ENCODE measurements at places on chromosomes 2 and 18. TPM values are rescaled to one million over a fixed set of nuclear protein-coding genes. Genes with fewer than 3 reads are reported as not detected.

- DNase-seq, result no peak
Observed at GRCh38 chr2:156319811-156320485, 12.6 kb downstream of the NR4A2 start.

DNA sequence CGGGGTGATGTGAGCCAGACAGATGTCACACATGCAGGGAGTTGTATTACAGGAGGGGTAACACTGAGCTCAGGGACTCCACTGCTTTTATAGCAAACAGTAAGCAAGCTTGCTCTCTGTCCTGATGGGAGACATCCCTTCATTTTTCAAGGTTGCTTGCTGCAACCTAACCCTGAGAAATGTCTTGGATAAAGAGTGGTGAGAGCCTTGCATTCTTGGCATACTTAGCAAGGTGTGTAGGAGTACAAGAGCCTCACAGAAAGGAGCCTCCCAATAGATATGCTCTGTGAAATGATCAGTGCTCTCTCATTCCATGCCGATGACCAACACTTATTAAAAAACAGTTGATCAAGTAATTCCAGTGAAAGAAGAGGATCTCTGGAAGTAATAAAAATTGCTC, 8.1 kb downstream of the PFN4 start:
- DNase-seq, result no peak

GRCh38 chr18:74597034-74597661, 522 bp upstream of the ZNF407 start:
- DNase-seq, result no peak

The PHLPP1 gene
- 12.4 TPM for total RNA-seq

GRCh38 chr18:47901624-47902362, 28.7 kb downstream of the SMAD2 start:
- DNase-seq, result no peak

DNA sequence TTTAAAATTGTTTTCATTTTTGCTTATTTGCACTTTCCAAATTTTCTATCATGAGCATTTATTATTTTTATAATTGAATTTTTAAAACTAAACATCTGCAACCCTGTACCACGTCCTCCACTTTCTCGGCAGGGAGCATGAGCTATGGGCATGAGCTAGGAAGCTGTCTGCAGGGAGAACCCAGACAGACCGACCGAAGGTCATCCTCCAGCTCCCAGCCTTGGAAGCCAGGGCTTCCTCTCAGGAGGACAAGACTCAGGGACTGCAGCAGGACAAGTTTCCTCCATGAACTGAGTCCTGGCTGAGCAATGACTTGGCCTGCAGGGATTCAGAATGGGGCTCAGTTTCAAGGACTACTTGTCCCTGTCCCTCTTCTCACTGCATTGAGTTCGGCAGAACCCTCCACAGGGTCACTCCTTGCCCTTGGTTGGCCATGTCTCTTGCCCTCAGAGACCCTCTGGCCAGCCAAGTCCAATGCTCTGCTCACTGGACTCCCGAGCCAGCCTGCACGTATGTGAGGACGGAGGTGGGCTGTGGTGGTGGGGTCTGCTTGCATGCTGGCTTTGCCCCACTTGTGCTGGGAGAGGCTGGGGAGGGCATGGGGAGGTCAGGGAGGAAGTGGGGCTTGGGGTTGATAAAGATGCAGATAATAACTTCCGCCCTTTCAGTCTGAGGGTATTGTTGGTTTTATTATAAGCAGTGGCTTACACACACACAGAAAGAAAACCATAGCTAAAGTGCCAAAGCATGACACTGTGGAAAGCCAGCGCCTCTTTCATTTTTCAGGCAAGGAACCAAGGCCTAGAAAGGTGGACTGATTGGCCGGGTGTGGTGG, 6.6 kb downstream of the NMUR1 start:
- DNase-seq, result no peak

The SKOR2 gene
- total RNA-seq, result not detected

DNA sequence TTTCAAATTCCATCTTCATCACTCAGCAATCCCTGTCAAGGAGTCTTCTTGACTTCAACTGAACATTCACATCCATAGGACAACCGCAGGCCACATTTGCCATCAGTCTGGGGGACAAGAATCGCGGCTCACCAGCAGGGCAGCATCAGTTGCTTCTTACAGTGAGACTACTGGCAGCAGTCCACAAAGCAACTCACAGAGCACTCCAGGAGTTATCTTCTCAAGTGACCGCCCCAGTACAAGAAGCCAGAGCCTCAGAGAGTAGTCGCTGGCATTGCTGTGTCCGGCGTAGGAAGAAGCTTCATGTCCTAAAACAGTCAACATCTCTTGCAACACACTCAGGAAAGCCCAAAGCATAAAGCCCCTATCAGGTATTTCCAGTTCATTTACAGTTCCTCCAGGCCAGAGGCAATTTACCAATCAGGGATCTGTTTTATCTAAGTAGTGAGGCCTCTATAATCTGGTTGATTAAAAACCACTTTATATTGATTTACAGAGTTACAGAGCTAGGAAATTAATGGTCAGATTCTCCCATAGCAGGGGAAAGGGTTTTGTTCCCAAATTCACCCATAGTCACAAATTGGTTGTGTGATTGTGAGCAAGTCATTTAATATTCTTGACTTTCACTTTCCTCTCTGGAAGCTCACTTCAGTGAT, 177.3 kb downstream of the NBAS start:
- no peak for DNase-seq

The TRABD2A gene
- total RNA-seq, result 20.0 TPM

The CROCC2 gene
- total RNA-seq, result not detected

GRCh38 chr2:168139852-168140251, 107.5 kb downstream of the STK39 start:
- no peak for DNase-seq

The CDH2 gene
- 14.6 TPM for total RNA-seq

- peak; percentile 71 for DNase-seq
Observed at GRCh38 chr2:191165176-191165643, 14.4 kb upstream of the STAT4 start.

DNA sequence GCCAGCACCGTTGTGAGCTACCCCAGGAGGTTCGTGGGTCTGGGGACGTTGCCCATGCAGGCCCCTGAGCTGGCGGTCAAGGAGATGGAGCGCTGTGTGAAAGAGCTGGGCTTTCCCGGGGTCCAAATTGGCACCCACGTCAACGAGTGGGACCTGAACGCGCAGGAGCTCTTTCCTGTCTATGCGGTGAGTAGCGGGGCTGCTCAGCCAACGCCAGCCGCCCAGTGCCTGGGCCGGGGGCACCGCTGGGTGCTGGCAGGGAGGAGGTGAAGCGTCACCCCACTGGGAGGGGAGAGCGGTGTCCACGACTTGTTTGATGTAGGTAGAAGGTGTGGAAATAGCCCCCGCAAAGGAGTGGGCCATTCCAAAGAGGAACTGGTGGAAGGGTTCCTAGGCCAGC, 25.0 kb downstream of the ACMSD start:
- no peak for DNase-seq

The ALPP gene
- total RNA-seq, result 0.35 TPM

DNA sequence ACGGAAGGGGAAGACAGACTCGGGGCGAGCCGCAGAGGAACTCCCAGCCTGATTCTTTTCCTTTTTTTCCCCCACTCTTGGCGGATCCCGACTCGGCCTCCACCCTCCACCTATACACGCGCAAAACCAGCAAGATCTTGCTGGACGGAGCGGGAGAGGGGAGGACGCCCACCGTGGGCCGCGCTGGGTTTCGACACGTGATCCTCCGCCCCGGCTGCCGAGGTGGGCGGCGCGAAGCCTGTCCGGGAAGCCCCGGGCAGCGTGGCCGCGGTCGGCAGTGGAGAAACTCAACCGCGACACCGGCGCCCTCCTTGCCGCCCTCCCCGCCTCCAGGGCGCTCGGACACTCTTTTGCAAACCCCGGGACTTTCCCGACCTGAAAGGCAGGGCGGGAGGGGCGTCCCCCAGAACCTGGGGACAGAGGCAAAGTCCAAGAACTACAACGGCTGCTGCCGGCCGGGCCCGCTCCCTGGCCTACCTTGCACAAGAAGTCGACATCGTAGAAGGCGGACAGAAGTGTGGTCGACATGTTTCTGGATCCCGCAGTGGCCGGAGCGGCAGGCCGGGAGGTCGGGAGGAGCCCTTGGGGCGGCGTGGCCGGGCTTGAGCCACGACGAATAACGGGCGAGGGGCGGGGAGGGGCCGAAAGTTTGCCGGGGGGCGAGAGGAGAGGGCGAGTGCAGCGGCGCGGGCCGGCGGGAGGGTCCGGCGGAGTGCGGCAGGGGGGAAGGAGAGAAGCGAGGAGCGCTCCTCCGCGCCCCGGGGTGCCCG, 433 bp downstream of the ZFP36L2 start:
- DNase-seq, result peak; percentile 72

DNA sequence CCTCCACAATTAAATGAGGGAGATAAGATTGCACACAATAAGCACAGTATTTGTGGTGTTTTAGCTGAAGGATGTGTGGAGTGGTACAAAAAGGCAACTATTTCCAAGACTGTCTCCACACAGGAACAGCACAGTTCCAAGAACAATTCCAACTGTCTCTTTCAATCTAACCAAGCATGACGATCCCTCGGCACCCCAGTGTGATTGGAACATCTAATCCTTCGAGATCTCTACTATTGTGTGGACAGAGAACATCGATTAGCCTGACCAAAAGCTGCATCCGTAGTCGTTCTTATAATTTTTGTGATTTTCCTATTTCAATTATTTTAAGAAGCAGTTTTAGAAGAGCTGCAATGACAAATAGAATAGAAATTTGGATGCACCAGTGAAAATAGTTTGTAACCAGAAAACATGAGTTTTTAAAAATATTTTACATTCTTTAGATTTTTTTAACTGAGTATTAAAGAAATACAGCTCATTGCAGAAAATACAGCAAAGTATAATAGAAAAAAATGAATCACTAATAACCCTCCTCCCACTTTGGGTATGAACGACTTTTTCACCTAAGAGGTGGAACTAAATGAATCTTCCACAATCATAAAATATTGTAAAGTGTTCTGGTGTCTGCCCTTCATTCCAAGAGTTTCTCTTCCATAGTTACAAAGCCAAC, 76.4 kb upstream of the CABLES1 start:
- DNase-seq, result no peak

- peak; percentile 71 for DNase-seq
Observed at GRCh38 chr2:238370823-238371372, 50.6 kb downstream of the TRAF3IP1 start.

DNA sequence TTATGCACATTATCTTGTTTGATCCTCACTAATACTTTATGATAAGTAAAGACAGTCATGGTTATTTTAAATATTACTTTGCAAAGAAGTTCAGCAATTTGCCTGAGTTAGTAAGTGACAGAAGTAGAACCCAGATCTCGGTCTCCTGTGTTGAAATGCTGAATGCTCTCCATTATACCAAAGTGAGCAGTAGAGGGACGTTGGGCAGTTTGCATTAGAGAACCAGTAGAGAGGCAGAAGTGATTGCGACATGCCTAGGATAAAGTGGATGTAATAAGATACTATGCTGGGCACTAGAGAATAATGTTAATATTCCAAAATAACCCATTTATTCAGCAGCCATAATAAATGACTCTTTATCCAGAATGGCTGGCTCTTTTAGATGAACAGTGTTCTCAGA, 201.0 kb downstream of the PMAIP1 start:
- DNase-seq, result peak; percentile 21

GRCh38 chr2:182187130-182187529, 201.5 kb downstream of the PPP1R1C start:
- no peak for DNase-seq

- no peak for DNase-seq
Observed at GRCh38 chr2:78963881-78964280, 61.6 kb upstream of the REG3G start.

The HOXD13 gene
- total RNA-seq, result not detected

The ERBB4 gene
- not detected for total RNA-seq

DNA sequence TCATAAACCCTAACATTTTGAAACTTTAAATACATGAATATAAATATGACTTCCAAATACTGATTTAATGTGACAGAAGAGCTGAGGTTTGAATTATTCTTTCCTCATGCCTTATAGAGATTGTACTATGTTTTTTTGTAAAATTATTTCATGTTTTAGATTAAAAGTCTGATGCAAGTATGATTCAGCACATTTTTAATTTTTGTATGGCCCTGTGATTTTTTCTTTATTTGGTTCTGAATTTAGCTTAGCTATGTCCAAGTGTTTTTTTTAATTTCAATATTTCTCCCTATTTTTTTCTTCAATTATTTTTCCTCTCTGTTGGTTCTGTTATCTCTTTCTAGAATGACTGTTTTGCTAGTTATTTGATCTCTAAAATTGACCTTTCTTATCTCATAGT, 552.1 kb downstream of the XIRP2 start:
- DNase-seq, result no peak

The ZCCHC2 gene
- 15.0 TPM for total RNA-seq

DNA sequence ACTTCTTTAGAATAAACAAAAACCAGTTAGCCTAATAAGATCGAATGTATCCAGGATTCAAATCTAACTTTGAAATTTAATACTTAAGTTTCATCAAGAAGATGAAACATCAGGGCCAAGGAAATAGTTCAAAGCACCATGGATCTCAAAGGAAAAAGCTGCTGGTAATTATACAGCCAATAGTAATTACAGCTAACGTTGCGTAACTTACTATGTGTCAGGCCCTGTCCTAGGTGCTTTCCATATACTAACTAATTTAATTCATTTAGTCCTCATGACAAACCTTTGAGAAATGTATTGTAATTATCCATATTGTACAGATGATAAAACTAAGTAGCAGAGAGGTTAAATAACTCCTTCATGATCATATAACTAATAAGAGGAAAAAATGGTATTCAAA, 598.6 kb downstream of the NYAP2 start:
- no peak for DNase-seq

GRCh38 chr2:205770577-205770976, 88.3 kb downstream of the NRP2 start:
- no peak for DNase-seq

DNA sequence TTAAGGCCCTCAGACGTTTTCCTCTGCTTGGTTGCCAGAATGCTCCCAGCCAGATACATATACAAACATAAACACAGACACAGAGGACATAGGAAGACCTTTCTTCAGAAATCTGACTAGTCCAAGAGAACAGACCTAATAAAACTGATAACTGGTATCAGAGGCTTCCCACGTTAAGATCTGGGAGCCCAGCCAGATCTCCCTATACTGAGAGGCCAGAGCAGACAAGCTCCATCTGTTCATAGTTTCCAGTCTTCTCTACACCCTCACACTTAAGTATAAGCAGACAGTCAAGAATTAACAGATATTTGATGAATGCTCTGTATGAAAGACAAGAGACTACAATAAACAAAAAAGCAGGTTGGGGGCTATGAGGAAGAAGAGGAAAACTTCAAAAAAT, 240.5 kb upstream of the CHAC2 start:
- no peak for DNase-seq

- DNase-seq, result no peak
Observed at GRCh38 chr2:206802654-206803514, 37.5 kb downstream of the FASTKD2 start.

The PLGLB1 gene
- 0.74 TPM for total RNA-seq

DNA sequence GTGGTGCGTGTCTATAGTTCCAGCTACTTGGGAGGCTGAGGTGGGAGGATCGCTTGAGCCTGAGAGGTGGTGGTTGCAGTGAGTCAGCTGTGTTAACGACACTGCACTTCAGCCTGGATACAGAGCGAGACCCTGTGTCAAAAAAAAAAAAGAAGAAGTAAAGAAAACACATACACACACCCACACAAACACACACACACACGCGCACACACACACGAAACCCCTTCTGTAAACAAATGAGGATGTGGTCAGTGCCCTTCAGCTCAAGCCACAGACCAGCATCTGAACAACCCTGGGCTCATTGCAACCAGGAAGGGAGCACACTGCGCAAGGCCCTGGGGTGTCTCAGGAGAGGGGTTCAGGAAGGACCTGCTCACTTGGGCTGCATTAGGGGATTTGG, 47.9 kb upstream of the KCNF1 start:
- DNase-seq, result no peak

GRCh38 chr2:240295256-240296103, 140.0 kb upstream of the GPC1 start:
- no peak for DNase-seq

The SPR gene
- 18.1 TPM for total RNA-seq

Measured in MCF 10A (cell line).